Stimulated activated CD4-positive, alpha-beta T cell treated with anti-CD3 and anti-CD28 coated beads, Interleukin-2, amount 100 ng/mL, for 24 hours (primary cell): ENCODE measurements at places on chromosomes 7 and 10.

DNA sequence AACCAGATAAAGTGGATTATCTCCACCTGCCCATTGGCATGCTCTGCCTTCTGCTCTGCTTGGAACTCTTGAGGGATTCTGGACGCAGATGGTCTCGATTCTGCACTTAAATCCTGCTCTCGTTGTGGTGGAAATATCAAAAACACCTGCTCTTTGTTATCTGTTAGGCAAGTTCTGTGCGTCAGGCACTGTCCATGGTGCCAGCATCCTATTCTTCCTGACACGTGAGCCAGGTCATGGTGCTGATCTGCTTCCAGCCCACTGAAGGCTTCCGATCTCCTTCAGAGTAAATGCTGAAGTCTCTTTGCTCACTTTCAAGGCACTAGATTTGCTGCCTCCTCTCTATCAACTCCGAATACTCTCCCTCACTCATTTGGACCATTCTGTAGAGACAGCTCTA lies 505.6 kb downstream of the HTR7 start:
- no peak for DNase-seq

- DNase-seq = no peak
These were observed 257.9 kb downstream of the SFMBT2 start for GRCh38 chr10:7152982-7153381.

DNA sequence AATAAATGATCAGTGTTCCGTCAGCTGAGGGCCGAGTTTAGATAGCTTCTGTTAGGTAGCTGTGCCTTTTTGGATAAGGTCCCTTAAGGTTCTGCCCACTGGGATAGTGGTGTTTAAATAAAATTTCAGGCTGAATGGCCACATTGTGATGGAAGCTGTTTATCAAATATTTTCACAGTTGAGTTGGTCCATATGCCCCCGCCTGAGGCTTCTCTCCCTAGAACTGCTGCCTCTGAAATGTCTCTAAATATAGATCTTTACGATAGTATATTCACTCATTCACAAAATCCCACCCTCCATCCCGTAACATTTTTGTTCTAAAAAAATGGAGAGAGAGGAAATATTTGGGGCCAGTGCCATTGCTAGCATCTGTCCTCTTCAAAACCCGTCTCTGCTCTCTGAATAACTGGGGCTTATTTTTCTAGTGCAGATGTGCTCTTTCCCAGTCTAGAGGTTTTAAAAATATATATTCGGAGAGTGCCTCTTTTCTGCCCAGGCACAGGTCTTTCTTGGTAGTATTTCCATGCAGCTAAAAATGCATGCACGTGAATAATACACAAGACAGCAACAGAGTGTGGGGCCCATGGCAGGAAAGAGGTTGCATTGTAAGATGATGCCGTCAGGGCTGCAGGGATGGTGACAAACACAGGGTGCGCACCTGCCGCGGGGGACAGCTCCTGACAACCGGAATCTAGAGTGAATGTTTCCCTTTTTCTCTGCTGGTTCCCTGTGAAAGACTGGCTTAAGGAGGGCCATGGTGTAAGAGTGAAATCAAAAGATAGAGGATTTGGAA lies 105.4 kb upstream of the BTBD16 start:
- no peak for DNase-seq

DNA sequence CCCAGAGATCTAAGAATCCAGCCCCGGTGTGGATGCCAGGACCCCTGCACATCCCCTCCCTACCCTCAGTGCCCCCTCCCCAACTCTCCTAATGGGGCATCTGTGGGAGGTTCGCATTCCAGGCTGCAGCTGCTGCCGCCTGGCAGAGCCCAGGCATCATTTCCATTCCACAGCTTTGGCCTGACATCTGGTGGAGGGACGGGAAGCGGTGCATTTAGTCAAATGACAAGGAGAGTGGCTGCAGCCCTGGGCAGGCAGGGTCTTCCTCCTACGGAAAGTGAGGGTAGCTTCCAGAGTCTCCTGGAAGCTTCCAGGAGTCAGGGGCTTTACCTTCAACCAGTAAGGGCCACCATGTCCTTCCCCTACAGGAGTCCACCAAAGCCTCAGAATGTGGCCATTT lies 30.8 kb downstream of the PRLHR start:
- no peak for DNase-seq

DNA sequence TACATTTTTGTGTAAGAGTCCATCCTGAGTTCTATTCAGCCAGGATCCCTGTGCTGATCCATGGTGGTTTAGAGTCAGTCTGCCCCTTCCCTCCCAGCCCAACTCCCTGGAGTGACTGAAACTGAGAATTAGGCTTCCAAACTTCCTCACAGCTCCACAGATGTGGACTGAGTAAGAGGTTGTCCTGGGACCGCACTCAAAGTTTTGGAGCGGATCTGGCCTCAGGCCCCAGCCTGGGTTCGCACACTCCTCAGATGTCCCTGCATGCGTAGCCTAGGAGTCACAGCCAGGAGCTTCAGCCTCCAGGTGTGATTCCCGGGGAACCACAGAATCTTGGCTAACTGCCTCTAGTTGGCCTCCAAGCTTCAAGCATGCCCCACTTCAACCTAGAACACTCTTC lies 218.1 kb downstream of the C7orf25 start:
- no peak for DNase-seq

GRCh38 chr10:63798599-63799498 lies 277.6 kb downstream of the REEP3 start:
- no peak for DNase-seq

- DNase-seq = no peak
These were observed 240.7 kb downstream of the TFEC start for GRCh38 chr7:115789901-115790300.

DNA sequence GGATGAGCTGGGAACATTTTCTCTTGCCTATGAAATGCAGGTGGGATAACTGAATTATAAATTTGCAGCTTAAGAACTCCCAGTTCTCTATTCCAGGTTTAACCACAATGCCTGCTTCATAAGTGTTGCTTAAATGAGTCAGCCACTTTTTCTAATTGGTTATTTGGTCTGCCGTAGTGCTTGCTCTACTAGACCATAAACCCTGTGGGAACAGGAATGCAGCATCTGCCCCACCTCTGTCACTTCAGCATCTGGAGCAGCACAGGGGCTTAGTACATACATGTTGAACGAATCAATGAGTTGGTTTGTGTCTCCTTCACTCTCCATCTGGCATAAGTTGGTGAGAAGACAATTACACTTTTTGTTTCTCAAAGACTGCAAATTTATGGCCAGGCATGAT lies 95.2 kb upstream of the PTER start:
- DNase-seq = no peak
